ENCODE measurements at places on chromosomes 7 and 10. TPM values are rescaled to one million over a fixed set of nuclear protein-coding genes. Genes with fewer than 3 reads are reported as not detected.

The IDI1 gene
- total RNA-seq = 59.0 TPM

The CCDC172 gene
- not detected for total RNA-seq

The WAPL gene
- 39.2 TPM for total RNA-seq

DNA sequence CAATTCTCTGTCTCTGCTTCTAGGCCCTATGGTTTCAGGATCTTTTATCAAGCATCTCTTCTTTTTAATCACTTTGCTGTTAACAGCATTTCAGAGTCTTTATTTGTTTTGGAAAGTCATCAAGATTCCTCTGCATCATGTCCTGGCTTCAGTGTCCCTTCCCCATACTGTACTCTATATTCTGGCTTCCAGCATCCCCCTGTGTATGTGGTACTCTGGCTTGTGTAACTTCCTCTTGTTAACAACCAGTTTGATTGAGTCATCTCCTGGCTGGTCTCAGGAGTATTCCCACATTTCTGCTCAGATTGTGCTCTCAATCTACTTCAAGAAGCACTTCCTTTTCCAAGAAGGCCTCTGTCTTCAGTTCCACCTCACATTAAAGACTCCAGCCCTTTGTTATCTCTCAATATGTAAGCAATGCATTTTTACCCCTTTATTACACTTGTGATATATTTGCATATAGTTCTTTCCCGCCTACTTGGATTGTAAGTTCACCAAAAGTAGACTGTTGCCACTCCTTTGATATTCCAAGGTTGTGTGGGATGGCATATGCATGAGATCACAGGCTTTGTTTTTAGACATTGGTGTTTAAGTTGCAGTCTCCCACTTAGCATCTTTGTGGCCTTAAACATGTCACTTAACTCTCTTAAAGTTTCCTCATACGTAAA, 15.1 kb upstream of the ATE1 start:
- ATAC-seq = no peak
- peaks cover 12% of the 10 kb centered on the region for H3K27me3 ChIP-seq
- no peaks in the 10 kb centered on the region for H3K36me3 ChIP-seq
- H3K4me3 ChIP-seq = no peak overlapping the region
- H3K4me1 ChIP-seq = no peaks in the 10 kb centered on the region

GRCh38 chr10:552679-553078, 136.8 kb downstream of the DIP2C start:
- peaks cover 11% of the 10 kb centered on the region for H3K27me3 ChIP-seq
- no peak overlapping the region for H3K27ac ChIP-seq
- ATAC-seq = no peak

DNA sequence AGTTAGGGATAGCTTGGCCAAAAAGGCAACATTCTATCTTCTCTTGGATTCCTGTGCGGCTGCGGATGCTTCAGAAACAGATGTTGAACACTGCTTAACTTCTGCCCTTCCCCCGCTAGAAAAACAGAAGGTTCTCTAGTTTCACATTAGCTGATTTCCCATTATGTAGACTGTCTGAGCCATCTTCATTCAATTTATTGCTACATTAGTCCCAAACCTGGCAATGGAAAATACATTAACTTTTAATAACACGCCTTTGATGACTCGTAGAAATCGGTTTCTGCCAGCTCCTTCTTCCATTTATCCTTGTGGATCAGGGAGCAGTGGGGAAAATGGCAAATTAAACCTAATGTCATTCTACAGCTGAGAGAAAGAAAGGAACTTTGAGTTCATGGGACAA, 119.9 kb downstream of the SLC16A9 start:
- no peaks in the 10 kb centered on the region for H3K36me3 ChIP-seq
- no peak overlapping the region for H3K27ac ChIP-seq
- no peak for ATAC-seq
- H3K27me3 ChIP-seq = peaks cover 4% of the 10 kb centered on the region
- no peak overlapping the region for H3K4me3 ChIP-seq
- no peaks in the 10 kb centered on the region for H3K4me1 ChIP-seq

The PDGFA gene
- 11.9 TPM for total RNA-seq

The ZNF853 gene
- total RNA-seq = 0.48 TPM

The PRPS1L1 gene
- not detected for total RNA-seq

The AOAH gene
- total RNA-seq = 1.4 TPM

DNA sequence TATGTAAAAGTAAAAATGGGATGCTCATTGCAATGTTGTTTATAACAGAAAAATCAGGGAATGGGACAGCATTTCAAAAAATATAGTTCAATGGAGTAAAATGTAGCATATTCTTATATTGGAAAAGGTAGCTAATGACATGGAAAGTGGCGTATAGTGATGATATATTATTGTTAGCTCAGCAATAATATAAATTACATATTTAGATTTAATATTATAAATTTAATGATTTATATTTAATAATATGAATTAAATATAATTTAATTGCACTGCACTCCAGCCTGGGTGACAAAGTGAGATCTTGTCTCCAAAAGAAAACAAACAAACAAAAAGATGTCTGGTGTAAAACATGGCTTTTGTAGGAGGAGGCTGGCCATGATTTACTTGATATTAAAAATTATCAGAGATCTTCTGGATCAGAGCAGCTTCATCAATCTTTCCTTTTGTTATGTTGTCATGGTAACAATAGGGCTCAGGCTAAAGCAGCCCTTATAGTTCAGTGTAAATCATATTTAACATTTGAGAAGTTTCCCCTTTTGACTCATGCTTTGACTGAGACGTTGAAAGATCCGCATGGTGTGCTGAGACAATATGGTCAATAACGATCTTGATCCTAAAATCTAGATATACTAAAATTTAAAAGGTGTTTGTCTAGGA, 23.2 kb downstream of the OR6B1 start:
- H3K4me1 ChIP-seq = peaks cover 7% of the 10 kb centered on the region
- H3K36me3 ChIP-seq = no peaks in the 10 kb centered on the region
- H3K4me3 ChIP-seq = no peak overlapping the region
- H3K27ac ChIP-seq = no peak overlapping the region

DNA sequence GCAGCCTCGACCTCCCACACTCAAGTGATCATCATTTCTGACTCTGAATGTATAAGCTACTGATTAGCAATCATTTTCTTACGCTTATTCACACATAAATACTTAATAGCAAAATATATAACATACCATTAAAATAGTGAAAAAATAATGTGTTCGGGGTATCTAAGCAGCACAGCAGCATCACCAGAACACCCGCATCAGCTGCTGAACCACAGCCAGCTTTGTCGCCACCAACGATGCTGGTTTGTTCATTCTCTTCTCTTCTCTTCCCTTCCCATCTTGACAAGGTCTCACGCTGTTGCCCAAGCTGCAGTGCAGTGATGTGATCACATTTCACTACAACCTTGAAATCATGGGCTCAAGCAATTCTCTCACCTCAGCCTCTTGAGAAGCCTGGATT, 425.1 kb upstream of the LRGUK start:
- no peak overlapping the region for H3K4me3 ChIP-seq
- H3K27ac ChIP-seq = no peak overlapping the region
- H3K27me3 ChIP-seq = no peaks in the 10 kb centered on the region
- no peak for ATAC-seq
- no peaks in the 10 kb centered on the region for H3K36me3 ChIP-seq

- H3K27ac ChIP-seq = no peak overlapping the region
- H3K36me3 ChIP-seq = no peaks in the 10 kb centered on the region
- ATAC-seq = no peak
- H3K4me1 ChIP-seq = no peaks in the 10 kb centered on the region
- H3K4me3 ChIP-seq = no peak overlapping the region
- H3K27me3 ChIP-seq = no peaks in the 10 kb centered on the region
Observed at GRCh38 chr7:129769400-129769774, 157.9 kb downstream of the NRF1 start.

DNA sequence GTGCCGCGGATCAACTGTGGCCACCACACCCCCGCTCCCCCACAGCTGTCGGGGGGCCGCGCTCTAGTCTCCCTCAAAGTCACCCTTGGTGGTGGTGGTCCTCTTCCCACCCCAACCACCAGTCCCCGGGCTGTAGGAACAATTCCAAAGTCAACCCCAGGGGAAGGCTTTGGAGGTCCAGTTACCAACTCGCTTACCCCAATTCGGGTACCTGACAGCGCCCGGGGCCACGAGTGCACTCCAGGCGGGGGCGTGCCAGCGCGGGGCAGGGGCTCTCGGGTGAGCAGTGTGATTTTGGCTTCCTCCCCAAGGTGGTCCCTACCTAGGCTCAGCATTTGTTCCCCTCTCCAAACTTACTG, 584 bp upstream of the ZMIZ1 start:
- peak; percentile 10 for ATAC-seq
- peak overlapping the region; percentile 80 for H3K4me3 ChIP-seq
- no peaks in the 10 kb centered on the region for H3K27me3 ChIP-seq
- H3K27ac ChIP-seq = peak overlapping the region; percentile 74
- peaks cover 10% of the 10 kb centered on the region for H3K36me3 ChIP-seq

GRCh38 chr7:100390286-100391009, 17.2 kb downstream of the PILRA start:
- H3K27me3 ChIP-seq = peaks cover 16% of the 10 kb centered on the region
- no peak overlapping the region for H3K4me3 ChIP-seq
- H3K4me1 ChIP-seq = peaks cover 8% of the 10 kb centered on the region

DNA sequence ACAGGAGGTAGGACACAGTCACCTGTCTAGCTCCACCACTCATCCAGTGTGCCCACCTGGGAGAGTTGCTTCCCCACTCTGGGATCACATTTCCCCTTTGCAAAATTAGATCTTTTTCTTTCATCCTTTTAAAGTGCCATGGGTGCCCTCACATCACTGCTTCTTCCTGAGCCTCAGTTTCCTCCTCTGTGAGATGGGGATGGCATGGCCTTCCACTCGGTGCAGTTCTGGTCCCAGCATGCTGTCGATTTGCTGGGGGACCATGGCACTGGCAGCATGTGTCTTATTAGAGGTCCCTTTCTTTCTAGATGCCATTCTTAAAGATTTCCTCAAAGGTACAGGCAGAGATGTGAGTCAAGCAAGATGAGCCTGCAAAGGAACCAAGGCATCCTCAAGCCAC, 158.3 kb upstream of the ZMIZ1 start:
- H3K4me3 ChIP-seq = no peak overlapping the region
- H3K27ac ChIP-seq = no peak overlapping the region
- ATAC-seq = no peak
- no peaks in the 10 kb centered on the region for H3K36me3 ChIP-seq
- no peaks in the 10 kb centered on the region for H3K27me3 ChIP-seq
- H3K4me1 ChIP-seq = no peaks in the 10 kb centered on the region

The ZP3 gene
- total RNA-seq = 13.0 TPM

DNA sequence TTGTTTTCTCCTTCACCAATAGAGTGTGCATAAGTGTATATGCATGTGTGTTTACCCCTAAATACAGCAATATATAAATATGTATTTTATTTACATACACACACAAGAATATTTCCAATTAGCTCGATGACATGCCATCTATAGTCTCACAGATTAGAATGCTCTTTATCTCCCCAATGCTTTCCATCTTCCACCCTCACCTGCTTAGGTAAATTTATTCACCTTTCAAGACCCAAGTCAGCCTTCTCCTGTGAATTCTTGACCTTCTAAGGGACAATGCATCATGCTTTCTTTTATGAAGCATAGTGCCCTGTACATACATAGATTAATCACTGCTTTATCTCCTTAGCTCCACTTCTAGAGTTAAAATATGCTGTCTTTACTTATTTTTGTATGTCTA, 49.7 kb downstream of the SEMA3A start:
- H3K27me3 ChIP-seq = no peaks in the 10 kb centered on the region
- H3K27ac ChIP-seq = no peak overlapping the region
- H3K36me3 ChIP-seq = no peaks in the 10 kb centered on the region
- H3K4me3 ChIP-seq = no peak overlapping the region
- ATAC-seq = no peak
- H3K4me1 ChIP-seq = no peaks in the 10 kb centered on the region

The ZCCHC24 gene
- total RNA-seq = 1.3 TPM

The PAPOLB gene
- total RNA-seq = not detected

DNA sequence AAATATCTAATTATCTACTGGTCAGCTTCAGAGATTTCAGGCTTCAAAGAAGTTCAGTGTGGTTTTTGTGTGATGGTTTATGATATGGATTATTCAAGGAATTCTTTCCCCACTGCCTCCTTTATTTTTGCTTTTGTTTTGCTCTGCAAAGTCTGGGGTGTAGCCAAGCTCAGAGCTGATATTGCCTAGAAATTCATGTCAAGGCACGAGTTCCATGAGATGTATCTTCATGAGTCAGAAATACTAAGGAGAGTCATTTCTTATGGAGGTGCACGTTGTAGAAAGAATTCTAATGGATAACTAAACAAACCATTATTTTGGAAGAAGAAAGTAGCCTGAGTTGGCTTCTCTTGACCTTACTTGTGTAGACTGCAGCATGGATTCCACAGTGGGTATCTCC, 37.4 kb downstream of the VIM start:
- no peaks in the 10 kb centered on the region for H3K4me1 ChIP-seq
- H3K27me3 ChIP-seq = peaks cover 7% of the 10 kb centered on the region

The TYW1 gene
- total RNA-seq = 11.1 TPM

The TRRAP gene
- total RNA-seq = 69.5 TPM

- peaks cover 40% of the 10 kb centered on the region for H3K27me3 ChIP-seq
- no peaks in the 10 kb centered on the region for H3K36me3 ChIP-seq
- H3K4me3 ChIP-seq = no peak overlapping the region
Observed at GRCh38 chr7:25926451-25926850, 225.5 kb upstream of the NFE2L3 start.

DNA sequence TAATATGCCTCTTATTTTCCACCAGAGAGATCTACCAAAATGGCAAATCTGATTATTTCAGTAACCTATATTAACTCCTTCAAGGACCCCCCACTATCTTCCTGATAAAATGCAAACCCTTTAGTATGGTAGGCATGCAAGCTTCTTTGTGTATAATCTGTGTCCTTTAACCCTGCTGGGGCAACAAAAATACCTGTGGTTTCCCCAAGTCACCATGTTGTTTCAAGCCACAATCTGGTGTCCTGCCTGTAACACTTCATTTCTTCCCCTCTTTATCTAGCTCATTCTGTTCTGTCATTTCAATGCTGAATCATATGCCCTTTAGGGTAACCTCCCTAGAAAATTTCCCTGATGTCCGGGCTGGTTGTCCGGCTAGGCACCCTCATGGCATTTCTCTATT, 5.3 kb downstream of the CALCR start:
- no peak overlapping the region for H3K4me3 ChIP-seq
- no peak overlapping the region for H3K27ac ChIP-seq
- no peak for ATAC-seq

The LOXL4 gene
- not detected for total RNA-seq

The NRG3 gene
- not detected for total RNA-seq

The OR2A25 gene
- not detected for total RNA-seq

The CYP3A7 gene
- not detected for total RNA-seq

The SPDYE1 gene
- not detected for total RNA-seq

The MYO3A gene
- not detected for total RNA-seq

DNA sequence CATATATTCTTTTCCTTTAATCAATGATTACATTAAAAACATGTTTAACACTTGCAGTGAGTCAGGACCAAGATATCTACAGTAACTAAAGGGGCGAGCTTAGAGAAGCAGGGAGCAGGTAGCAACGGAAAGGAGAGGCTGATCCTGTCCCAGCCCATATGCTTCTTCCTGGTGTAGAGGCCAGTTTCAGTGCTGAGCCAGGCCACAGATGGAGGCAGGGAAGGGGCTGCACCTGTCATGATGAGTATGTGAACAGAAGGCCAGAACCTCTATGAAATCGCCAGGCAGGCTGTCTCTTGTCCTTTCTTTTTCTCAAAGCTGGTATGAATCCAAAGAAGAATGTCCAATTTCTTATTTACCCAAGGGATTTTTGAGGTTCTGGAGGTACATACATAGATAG, 16.3 kb downstream of the REEP3 start:
- no peak for ATAC-seq
- no peaks in the 10 kb centered on the region for H3K36me3 ChIP-seq
- H3K27ac ChIP-seq = peak overlapping the region; percentile 26
- H3K27me3 ChIP-seq = no peaks in the 10 kb centered on the region
- no peak overlapping the region for H3K4me3 ChIP-seq

GRCh38 chr10:59106441-59106840, 70.0 kb upstream of the PHYHIPL start:
- no peaks in the 10 kb centered on the region for H3K4me1 ChIP-seq
- no peaks in the 10 kb centered on the region for H3K36me3 ChIP-seq
- no peak for ATAC-seq
- no peak overlapping the region for H3K27ac ChIP-seq

Data from activated T-helper 17 cell treated with anti-CD3 and anti-CD28 coated beads, Interleukin-2, amount 50 U/mL, for 72 hours (primary cell).